CD4-positive, alpha-beta T cell treated with Interleukin-17A for 1 hour (primary cell): ENCODE measurements at places on chromosomes 16 and 17.

GRCh38 chr17:16880843-16881230 lies 91.1 kb downstream of the TNFRSF13B start:
- no peak for DNase-seq

DNA sequence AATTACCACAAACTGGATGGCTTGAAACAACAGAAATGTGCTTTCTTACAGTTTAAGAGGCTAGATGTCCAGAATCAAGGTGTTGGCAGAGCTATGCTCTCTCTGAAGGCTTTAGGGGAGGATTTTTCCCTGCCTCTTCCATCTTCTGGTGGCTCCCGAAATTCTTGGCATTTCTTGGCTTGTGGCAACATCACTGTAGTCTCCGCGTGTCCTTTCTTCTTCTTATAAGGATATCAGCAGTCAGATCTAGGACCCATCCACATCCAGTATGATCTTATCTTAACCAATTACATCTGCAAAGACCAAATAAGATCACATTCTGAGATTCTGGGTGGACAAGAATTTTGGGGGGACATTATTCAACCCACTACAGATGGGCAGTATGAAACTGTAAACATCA lies 119.2 kb upstream of the PMFBP1 start:
- no peak for DNase-seq

- DNase-seq = no peak
These were observed 100.6 kb downstream of the ZNF423 start for GRCh38 chr16:49755313-49755620.

- DNase-seq = no peak
These were observed 43.7 kb downstream of the GOSR1 start for GRCh38 chr17:30520882-30521281.

- DNase-seq = no peak
These were observed 2.3 kb downstream of the NTN1 start for GRCh38 chr17:9023392-9024218.

DNA sequence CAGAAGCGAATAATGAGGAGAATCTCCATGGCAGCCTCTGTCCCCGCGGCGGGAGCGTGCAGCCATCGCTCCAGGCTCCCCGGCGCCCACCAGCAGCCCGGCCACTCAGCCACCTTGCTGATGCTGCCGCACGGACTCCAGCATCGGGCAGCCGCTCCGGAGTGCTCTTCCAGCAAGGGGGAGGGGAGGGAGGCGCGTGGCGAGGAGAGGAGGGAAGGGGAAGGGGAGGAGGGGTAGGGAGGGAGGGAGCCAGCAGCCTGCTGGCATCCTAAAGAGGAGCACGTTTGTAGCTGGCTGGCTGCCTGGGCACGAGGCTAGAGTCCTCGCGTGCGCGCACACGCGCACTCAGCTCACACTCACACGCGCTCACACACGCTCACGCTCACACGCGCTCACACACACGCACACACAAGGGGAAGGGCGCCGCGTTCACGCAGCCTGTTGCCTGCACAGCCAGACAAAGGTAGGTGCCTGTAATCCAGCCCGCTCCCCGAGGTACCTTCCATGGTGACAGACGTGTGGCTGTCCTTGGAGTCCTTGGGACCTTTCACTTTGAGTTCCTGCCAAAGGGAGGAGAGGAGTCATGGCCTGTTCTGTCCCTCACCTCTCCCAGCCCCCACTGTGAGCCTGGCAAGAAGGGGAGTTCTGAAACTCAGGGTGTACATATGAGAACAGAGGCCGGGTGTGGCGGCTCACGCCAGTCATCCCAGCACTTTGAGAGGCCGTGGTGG lies 82.1 kb downstream of the TIMM22 start:
- DNase-seq = no peak

DNA sequence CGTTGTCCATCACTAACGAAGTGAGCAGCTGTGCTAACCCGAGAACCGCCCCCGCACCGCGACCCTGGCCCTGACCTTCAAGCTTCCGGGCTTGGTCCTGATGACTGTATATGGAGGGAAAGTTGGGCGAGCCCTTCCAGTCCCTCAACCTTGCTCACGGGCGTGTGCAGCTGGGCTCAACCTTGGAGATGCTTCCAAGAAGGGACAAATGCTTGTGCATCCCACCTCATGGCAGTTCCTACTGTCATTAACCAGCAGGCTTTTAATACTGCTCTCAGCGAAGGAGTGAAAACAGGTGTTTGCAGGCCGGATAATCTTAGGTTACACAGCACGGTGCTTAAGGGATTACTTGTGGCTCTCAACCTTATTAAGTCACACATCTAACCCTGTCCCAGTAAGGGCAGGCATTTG lies 33.5 kb downstream of the SRL start:
- no peak for DNase-seq

- no peak for DNase-seq
These were observed 24.2 kb downstream of the ACSM1 start for GRCh38 chr16:20673071-20673806.

DNA sequence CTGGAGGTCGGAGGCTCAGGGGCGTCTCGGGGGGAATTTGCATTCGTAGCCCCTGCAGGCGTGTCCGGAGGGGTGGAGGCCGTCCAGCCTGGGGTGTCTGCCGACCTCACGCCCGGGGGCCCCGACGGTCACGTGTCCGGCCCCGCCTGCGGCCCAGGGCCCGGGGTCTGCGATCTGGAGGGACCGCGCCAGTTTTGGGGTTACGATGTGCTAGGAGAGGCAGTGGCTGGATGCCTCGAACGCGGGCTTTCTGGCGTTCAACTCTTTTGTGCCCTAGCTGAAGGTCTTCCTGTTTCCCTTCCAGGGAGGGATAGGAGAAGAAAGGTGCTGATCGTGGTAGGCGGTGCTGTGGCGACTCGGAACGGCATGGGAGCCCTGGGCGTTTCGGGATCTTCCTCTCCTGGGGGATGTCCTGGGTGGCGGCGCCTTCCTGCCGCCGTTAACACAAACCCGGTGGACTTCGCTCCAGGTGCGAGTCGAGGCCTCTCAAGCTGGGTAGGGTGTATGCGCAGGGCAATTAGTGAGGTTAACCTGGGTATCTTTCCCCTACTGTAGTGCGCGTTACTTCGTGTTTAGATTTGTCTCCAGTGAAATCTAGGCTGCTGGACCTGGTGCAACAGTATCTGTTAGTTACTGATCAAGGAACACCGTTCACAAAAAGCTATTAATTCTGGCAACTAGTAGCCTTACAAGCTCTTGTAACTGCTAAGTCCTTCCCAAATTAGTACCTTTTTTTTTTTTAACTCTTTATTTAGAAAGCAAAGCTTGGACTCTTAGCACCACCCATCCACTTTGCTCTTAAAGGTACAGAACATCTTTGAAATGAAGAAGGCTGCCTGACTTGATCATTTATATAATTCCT lies 1.3 kb downstream of the AKAP1 start:
- DNase-seq = peak; percentile 18
